ENCODE measurements at places on chromosomes 5 and 9.

GRCh38 chr5:107058803-107059202 is 611.9 kb downstream of the EFNA5 start:
- DNase-seq: no peak

GRCh38 chr5:151251621-151252020 is 1.4 kb upstream of the GM2A start:
- DNase-seq: no peak

DNA sequence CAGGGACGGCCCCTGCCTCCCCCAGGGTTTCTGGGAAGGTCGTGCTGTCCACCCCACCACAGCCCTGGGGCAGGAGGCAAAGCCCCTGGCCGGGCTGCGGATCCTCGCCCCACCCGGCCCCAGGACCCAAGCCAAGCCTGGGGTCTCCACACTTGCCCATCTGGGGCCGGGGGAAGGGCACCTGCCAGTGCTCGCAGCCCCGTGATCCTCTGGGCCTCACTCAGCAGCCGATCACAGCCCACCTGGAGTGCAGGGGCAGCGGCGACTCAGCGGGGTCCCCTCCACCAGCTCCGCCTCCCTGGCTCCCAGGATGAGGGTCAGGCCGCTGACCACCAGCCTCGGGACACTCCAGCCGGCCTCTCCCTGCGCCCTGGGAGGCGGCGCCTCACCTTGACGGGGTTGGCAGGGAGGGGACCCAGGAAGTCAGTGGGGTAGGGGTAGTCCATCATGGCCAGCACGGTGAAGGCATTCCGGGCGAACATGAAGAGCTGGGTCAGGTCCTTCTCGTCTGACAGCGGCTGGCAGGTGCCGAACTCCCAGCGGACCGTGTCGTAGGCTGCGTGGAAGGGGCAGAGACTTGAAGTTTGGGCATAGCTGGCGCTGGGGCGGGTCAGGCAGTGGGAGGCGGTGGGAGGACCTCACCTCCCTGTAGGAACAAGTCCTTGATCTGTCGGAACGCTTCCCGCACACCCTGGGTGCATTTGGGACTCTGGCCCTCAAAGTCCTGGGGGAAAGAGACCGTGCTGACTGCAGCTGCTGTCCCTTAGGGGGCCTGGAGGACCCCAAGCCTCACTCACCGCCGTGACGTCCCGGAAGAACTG is 1.8 kb downstream of the DPP7 start:
- peak; percentile 7 for DNase-seq

DNA sequence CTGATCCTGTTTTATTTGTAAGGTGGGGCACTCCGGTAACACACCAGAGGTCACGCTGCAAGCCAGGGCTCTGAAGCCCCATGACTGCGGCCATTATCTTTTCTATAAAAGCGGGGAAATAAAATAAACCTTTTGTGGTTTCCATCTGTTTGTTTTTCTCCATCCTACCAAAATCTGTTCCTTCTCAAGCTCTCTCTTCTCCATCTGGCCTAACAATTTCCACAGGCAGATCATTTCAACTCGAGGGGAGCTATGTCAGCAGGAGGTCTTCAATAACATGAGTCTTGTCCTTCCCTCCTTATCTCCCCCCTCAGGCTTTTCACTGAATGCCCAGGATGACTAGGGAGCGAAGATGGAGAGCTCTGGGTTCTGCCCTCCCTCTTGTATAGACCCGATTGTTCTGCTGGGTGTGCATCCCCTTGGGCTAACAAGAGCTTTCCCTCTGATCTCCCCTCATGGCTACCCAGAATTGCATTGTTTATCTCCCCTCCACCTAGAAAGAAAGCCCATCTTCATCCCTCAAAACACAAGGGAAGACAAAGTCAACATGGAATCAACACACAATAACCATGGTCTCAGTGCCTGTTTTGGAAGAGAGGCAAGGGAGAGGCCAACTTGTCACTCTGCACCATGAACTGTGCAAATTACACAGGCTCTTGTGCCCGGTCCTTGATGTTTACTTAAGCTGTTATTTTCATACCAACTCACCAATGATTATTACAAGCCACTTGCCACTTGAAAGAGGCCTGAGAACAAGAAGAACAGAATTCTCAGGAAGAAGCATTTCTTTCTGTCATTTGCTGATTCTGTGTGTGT is 187.8 kb downstream of the FANCC start:
- no peak for DNase-seq

- no peak for DNase-seq
Measured at GRCh38 chr5:5634817-5635216, 212.3 kb downstream of the ICE1 start.

DNA sequence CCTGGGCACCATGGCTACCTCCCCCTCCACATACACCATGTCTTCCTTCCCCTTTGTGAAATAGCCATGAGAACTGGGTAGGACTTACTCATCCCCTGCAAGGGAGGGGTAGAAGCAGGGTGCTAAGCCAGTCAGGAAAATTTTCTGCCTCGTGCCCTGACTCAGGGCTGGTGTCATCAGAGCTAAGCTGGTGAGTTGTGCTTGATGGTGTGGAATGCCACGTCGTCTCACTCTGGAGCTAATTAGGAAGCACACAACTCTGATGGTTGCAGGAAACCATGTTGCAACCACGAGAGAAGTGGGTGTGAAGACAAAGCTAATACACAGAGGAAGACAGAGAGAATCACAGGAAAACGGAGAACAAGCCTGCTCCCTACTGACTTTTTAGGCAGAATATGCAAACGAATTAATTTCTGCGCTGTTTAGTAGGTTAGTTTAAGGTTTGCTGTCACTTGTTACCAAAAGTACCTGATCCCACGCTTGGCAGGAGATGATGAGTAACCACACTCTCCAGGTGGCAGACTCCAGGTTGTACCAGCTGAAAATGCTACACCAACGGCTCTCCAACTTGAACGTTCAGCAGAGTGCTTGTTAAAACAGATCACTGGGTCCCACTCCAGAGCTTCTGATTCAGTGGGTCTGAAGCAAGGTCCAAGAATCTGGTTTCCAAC is 54.5 kb downstream of the STK10 start:
- DNase-seq: no peak

DNA sequence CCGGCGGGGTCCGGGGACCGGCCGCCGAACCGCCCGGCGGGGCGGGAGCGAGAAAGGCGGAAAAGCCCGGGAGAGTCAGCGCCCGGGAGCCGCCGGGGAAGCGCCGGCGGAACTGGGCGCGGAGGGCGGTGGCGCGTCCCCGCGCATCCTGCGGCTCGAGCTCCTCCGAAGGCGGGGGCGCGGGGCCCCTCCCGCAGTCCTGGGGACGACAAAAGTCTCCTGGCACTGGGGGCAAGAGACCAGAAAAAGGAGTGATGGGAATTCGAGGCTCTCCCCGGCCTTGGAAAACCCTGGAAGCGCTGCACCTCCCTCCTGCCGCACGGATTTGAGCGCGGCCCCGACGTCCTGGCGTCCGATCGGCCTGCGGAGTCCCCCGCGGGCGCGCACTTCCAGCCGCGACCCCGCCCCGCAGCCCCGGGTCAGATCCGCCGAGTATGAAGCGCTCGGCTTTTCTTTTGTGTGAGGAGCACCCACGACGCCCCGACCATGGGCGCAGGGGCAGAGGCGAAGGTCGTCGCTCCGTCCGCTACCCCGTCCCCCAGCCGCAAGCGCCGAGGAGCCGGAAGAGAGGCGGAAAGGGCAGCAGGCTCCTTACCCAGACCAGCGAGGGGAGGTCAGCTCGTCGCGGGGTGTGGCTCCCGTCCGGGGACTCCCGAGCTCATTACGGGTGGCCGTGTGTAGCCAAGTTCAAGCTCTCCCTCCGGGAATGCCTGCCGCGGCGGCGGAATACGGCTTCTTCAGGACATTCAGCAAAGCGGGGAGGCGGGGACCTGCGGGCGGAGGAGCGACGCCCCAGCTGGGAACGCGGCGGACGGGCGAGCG is at the start of gene EPB41L4A:
Gene EPB41L4A (minus strand): TSS at position 114 of the 822 bp plus-strand sequence. CDS start 238 bp downstream, outside the sequence.
- DNase-seq: peak; percentile 9

GRCh38 chr9:112541685-112542084 is 55.1 kb downstream of the KIAA1958 start:
- no peak for DNase-seq

DNA sequence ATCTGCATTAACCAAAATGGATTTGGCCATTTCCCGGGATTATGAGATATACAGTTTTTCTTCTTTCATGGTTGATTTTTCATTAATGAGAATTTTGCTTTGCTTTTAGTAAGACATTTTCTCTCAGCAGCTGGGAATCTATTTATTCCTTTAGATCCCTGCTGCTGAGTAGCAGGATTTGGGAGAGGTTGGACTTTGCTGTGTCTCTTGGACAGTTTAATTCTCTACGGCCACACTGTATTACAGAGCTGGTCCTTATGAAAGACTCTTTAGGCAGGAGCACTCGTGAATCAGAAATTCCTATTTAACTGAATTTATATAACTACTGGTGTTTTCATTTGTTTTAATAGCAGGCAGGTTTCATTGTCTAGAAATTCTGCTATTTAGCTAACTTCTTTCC is 1.6 kb downstream of the UNC13B start:
- no peak for DNase-seq

DNA sequence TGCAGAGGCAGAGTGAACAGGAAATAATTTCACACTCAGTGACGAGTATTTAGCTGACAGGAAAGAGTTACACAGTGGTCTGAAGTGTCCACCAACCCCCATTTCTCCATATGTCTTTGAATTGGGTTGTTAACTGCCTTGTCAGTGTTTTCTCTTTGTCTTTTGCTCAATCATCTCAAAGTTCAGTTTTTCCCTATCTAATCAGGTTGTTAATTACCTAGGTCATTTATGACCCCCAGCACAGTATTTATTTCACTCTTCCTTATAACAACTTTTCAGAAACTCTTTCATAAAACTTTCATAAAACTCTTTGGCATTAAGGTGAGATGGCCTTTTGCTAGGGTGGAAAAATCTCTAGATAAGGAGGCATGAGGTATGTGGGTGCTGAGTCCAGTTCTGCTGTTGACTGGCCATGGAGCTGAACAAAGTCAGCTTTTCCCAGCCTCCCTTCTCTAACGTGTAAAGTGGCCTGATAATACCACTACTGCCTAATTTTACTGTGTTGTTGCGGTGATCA is 5.2 kb upstream of the ALDOB start:
- DNase-seq: no peak

GRCh38 chr9:70083429-70083828 is 39.8 kb downstream of the MAMDC2 start:
- no peak for DNase-seq

DNA sequence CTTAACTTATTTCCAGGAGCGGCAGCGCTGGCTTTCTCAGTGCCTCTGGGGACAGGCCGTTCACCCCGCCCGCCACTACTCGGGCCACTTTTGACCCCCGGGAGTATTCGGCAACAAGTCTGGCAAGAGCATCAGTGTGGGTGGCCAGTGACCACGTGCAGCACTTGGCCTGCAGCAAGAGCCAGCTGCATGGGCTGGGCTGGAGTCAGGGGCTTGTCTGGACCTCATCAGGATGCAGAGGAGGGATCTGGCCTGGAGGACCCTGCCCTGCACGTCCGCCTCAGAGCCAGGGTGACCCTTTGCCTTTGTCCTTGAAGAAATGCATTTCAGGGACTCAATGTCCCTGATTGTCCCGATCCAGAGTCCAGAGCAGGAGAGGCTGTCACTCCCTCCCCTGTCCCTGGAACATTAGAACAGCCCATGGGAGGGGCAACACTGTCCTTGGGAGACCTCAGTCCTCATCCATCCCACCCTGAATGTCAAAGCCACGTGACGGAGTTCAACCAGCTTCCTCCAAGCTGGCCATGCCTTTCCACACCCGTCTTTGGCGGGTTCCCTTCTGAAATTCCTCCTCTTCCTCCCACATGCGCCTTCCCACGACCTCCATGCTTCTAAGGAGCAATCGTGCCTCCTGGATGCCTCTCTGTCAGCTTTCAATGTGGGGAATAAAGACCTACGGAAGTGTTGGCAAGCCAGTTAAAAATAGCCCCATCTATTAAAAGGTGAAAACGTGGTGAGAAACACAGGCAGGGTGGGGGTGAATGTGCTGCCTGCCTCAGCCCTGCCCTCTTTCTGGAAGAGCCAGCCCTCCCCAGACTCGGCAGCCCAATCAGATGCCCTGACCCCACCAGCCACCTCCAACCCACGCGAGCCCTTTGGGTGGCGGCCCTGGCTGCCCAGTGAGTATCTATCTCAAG is 99.0 kb downstream of the OLFM1 start:
- DNase-seq: peak; percentile 24

DNA sequence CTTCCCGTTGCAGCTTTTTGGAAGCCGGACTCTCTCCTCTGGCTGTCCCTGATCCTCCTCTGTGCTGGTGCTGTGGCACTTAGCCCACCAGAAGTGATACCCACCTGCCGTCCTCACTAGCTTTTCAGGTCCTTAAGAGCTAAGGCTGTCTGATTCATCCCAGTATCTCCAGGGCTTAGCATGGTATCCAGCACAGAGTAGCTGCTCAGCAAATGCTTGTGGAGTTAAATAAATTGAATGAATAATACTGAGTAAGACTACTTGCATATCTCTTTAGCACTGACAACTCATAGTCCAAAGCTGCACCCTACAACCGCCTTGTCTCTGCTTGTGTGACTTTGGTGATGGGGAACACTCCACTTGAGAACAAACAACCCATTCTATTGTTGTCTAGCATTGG is 7.7 kb upstream of the XPA start:
- no peak for DNase-seq

GRCh38 chr9:120372040-120372439 is 207.9 kb downstream of the CDK5RAP2 start:
- no peak for DNase-seq

GRCh38 chr5:38650946-38651345 is 94.5 kb upstream of the LIFR start:
- DNase-seq: no peak

DNA sequence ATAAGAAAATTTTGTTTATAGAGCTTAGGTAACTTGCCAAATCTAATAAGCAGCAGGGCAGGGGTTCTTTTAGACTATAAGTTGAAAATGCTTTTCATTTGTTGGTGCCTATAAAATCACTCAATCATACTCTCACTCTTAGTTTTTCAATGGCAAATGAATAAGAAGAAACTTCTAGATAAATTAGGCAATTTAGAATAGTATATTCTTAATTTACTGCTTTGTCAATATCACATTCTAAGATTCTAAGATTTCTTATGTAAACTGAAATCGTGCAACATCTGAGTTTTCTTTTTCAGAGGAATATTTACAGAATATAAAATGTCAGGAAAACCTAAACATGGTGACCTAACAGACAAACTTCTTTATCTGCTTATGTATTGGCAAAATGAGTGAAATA is 849.0 kb downstream of the DTWD2 start:
- no peak for DNase-seq

- no peak for DNase-seq
Measured at GRCh38 chr9:137078701-137079400, 1.5 kb downstream of the UAP1L1 start.

- DNase-seq: no peak
Measured at GRCh38 chr5:150278916-150279315, 10.7 kb downstream of the CAMK2A start.

DNA sequence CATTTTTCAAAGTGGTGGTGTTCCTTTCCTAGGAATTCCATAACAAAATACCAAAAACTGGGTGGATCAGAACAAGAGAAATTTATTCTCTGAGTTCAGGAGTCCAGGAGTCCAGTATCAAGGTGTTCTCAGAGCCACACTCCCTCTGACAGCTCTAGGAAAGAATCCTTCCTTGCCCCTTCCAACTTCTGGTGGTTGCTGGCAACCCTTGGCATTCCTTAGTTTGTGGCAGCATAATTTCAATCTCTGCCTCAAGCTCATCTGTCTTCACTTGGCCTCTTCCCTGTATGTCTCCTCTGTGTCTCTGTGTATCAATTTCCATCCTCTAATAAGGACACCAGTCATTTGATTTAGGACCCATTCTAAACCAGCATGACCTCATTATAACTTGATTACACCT is 243.7 kb downstream of the MPDZ start:
- DNase-seq: no peak

- no peak for DNase-seq
Measured at GRCh38 chr5:177169271-177169670, 35.7 kb downstream of the NSD1 start.
